ENCODE measurements at places on chromosomes 5 and 9.

- H3K36me3 ChIP-seq, result no peaks in the 10 kb centered on the region
- H3K4me3 ChIP-seq, result no peak overlapping the region
- H3K27me3 ChIP-seq, result no peaks in the 10 kb centered on the region
- H3K4me1 ChIP-seq, result no peaks in the 10 kb centered on the region
- no peak for DNase-seq
- no peak overlapping the region for H3K27ac ChIP-seq
Measured at GRCh38 chr5:66511491-66511890, 84.7 kb upstream of the MAST4 start.

DNA sequence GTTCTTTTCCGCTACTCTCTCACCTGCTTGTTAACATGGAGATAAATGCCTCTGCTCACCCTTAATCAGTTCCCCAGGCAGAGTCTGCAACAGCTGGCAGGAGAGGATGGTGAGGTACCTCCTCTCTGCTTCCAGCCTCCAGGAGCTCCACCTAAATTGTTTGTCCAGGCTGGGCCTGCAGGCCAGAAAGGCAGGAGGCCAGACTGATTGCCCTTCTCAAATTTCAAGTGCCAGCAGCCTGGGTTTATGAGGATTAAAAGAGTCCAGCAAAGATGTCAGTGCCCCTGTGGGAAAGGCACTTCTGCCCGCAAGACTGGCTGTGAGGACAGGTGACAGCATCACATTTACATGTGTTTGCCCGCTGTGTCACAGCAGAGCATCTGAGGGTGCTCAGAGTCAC lies 19.8 kb downstream of the CORO2A start:
- no peak overlapping the region for H3K4me3 ChIP-seq
- H3K27me3 ChIP-seq, result no peaks in the 10 kb centered on the region
- no peaks in the 10 kb centered on the region for H3K4me1 ChIP-seq
- H3K36me3 ChIP-seq, result no peaks in the 10 kb centered on the region
- peak; percentile 71 for DNase-seq

DNA sequence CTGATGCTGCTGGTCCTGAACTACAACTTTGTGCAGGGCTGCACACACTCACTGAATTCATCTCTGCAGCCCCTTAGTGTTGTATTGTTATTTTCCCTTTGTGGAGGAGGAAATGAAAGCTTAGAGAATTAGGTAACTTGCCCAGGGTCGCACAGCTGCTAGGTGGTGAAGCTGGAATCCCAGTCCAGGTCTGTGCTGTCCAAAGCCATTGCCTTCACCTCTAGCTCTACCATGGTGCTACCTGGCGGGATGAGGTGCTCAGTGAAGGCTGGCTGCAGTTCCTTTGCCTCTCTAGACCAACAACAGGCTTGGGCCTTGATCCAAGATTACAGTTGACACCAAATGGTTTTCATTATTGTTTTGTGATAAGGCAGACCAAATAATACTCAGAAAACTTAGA lies 177.8 kb upstream of the PITX1 start:
- H3K4me3 ChIP-seq, result no peak overlapping the region
- no peaks in the 10 kb centered on the region for H3K36me3 ChIP-seq
- H3K27me3 ChIP-seq, result no peaks in the 10 kb centered on the region

- no peaks in the 10 kb centered on the region for H3K36me3 ChIP-seq
- no peak overlapping the region for H3K27ac ChIP-seq
- DNase-seq, result no peak
- no peak overlapping the region for H3K4me3 ChIP-seq
Measured at GRCh38 chr9:93983875-93984274, 28.7 kb upstream of the BARX1 start.

DNA sequence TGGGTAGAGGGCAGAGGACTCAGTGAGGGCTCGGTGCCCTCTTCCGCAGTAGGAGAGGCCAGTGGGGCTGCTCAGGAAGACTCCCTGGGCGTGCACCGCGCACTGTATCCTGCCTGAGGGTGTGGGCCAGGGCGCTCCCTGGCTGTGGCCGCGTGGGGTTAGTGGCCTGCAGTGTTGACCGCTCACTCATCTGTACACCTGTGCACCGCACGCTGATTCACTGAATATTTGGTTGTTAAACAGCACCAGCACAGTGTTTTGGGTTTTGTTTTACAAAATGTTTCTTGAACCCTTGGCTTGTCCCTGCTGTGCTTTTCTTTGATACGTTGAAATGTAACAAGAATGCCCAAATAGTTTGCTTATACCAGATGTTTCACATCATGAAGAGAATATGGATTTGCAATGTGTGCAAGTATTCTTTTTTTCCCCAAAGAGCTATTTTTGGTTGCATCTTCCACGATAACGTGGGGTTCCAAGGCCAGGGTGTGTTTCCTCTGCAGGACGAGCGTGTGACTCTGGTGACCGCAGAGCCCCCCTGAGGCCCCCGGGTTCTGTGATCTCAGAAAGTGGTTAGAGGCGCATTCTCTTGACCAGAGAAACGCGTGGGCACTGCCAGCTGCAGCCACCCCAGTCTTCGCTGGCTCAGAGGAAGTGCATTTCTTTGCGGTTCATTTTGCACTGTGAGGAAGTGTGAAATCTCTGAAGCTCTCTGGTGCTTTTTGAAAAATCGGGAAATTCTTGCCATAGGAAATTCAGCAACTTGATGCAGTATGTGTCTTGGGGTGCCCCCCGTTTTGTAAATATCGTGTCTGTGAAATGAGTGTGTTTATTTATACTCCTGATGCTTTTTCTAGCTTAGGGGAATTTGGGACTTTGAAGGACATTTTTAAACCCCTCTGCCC lies 46.9 kb downstream of the AHRR start:
- H3K27ac ChIP-seq, result no peak overlapping the region
- H3K4me1 ChIP-seq, result no peaks in the 10 kb centered on the region
- DNase-seq, result peak; percentile 19
- no peak overlapping the region for H3K4me3 ChIP-seq
- no peaks in the 10 kb centered on the region for H3K27me3 ChIP-seq

GRCh38 chr5:150358261-150359095 lies 981 bp downstream of the TCOF1 start:
- H3K27ac ChIP-seq, result no peak overlapping the region
- H3K4me3 ChIP-seq, result peak overlapping the region; percentile 62
- peaks cover 8% of the 10 kb centered on the region for H3K4me1 ChIP-seq

- DNase-seq, result no peak
- no peak overlapping the region for H3K27ac ChIP-seq
- H3K36me3 ChIP-seq, result peaks cover 7% of the 10 kb centered on the region
- no peak overlapping the region for H3K4me3 ChIP-seq
- H3K27me3 ChIP-seq, result no peaks in the 10 kb centered on the region
- peaks cover 4% of the 10 kb centered on the region for H3K4me1 ChIP-seq
Measured at GRCh38 chr5:72857396-72857795, 40.9 kb downstream of the TNPO1 start.

GRCh38 chr9:116844621-116845020 lies 157.5 kb downstream of the TRIM32 start:
- no peak overlapping the region for H3K4me3 ChIP-seq
- H3K27me3 ChIP-seq, result no peaks in the 10 kb centered on the region
- H3K27ac ChIP-seq, result no peak overlapping the region
- no peak for DNase-seq

DNA sequence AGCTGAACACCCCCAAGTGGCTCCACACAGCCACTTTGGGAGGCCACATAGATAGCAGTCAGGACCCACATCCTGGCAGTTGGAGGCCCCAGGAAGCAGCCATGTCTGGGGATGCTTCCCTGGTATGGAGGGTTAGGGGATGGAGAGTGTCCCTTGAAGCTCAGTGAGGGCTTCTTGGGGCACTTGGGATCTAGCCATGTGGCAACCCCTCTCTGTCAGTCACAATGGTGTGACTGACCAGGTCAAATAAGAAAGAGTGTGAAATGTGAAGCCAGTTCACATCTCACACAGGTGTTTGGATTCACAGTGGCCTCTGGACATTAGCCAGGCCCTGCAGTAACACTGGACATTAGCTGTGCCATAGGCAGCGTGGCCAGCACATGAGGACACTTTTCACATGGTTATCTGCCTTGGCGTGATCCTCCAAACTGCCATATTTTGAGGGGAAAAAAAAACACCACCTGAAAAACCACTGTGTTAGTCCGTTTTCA lies 53.9 kb upstream of the IL17B start:
- no peaks in the 10 kb centered on the region for H3K36me3 ChIP-seq
- no peak for DNase-seq
- H3K4me1 ChIP-seq, result no peaks in the 10 kb centered on the region
- no peak overlapping the region for H3K27ac ChIP-seq
- H3K27me3 ChIP-seq, result no peaks in the 10 kb centered on the region

DNA sequence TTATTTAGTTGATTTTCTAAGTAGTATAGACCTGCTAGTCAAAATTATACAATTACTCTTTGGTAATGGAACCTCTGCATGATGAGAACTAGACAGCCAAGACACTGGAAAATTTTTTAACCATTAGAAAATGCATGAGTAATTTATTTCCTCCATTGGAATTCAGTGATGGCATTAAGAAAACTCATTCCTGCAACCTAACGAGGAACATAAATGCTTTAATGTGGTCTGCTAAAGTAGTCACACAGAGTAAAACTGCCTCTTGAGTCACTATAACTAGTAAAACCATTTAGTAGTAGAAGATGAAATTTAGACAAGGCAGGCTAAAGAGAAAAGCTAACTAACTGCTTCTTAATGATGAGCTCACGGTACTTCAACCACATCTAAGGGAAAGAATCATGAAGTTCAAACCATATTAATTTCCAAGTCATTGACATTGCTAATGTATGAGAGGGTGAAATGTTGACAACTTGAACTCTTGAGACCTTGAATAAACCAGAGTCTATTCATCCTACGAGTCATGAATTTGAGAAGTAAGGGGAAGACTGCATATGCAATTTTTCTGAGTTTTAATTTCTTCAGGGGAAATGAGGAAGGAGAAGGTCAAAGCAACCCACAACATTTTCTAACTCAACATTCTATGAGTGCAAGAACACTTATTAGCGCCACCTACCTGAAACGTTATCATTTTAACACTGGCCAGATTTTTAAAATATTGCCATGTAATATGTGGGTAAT lies 74.4 kb downstream of the GLIS3 start:
- H3K27ac ChIP-seq, result peak overlapping the region; percentile 9
- H3K4me1 ChIP-seq, result peaks cover 7% of the 10 kb centered on the region
- H3K4me3 ChIP-seq, result no peak overlapping the region
- H3K27me3 ChIP-seq, result no peaks in the 10 kb centered on the region
- no peak for DNase-seq

- no peak overlapping the region for H3K27ac ChIP-seq
- H3K4me3 ChIP-seq, result no peak overlapping the region
- H3K27me3 ChIP-seq, result no peaks in the 10 kb centered on the region
- no peaks in the 10 kb centered on the region for H3K36me3 ChIP-seq
Measured at GRCh38 chr5:65021527-65022226, 252.9 kb downstream of the CWC27 start.
